RPMI8226 (cell line): ENCODE measurements at places on chromosomes 1 and 21.

DNA sequence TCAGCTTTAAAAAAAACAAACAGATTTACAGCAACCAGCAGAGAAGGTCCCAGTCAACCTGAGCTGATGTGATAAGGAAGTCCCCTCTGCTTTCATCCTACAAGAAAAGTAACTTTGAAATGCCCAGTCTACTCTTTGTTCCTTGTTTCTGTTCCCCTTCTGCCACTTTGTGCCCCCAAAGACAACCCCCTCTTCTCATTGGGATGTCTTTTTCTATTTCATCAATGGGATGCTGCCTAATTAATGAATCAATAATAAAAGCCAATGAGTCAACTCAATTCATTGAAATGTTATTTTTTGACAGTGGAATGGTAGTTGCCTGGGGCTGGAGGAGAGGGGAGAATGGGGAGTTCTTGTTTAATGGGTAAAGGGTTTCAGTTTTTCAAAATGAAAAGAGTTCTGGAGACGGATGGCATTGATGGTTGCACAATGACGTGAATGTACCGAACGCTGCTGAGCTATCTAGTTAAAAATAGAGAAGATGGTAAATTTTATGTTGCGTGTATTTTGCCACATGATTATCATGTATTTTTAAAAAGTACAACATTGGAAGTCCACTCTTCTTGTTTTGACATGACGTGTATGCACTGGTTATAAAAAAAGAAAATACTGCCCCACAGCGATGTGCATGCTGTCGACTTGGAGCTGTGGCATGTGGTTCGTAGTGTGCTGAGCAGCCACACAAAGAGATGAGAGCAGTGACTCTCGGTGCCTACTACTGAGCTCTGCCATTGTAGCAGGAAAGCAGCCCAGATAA, 22.4 kb upstream of the PADI2 start:
- DNase-seq, result no peak

GRCh38 chr1:1895456-1896336, 4.8 kb upstream of the GNB1 start:
- no peak for DNase-seq

DNA sequence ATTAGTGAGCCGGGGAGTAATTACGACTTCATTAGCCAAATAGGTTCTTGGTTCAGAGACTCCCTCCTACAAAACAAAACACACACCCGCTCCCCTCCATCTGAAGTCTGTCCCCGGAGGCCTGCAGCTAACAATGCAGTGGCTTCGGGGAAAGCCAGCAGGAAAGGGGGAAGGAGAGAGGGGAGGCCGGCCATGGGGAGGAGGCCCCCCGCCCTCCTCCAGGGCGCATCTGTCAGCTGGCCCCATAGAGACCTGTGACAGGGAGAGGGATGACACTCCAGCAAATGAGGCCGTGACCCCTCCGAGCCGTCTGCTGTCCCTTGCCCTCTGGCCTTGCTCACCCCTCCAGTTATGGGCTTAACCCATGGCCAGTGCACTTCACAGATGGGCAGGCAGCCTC, 12.1 kb upstream of the CNTN2 start:
- no peak for DNase-seq

DNA sequence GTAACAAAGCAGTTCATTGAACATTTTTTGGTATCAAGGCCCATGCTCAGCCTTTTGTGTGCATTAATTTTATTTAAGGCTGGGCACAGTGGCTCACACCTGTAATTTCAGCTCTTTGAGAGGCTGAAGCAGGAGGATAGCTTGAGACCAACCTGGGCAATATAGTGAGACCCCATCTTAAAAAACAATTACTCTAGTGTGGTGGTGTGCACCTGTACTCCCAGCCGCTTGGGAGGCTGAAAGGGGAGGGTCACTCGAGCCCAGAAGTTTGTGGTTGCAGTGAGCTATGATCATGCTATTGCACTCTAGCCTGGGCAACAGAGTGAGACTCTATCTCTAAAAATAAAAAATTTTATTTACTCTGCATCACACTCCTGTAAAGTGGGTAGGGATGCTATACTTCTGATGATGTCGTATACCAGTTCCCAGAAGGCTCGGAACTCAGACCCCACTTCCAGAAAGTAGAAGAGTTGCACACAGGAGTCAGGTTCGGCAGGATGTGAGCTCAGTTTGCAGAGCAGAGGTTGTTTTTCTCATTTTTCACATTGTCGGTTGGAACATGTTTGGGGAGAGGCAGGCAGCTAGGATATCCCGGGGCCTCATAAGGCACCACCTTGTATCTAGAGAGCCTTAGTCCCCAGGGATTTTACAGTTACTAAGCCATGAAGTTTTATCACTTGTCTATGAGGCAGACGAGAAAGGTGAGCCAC, 144.6 kb downstream of the GALNT2 start:
- DNase-seq, result no peak

GRCh38 chr1:18734461-18735223, 104.0 kb downstream of the PAX7 start:
- DNase-seq, result no peak

DNA sequence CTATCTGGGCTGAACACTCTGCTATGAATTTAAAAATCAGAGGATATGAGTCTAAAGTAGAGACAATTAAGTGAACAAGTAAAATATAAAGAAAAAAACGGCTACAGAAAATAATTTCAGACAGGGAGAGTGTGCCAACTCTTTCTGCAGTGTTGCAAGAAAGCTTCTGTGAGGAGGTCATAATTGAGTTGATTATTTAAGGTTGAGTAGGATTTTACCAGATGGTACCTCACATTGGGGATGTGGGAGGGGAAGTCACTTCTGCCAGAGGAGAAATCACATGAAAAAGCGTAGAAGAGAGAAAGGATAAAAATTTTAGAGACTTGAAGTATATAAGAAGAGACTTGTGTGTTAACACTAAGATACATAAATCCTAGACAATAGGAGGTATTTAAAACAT, 238.0 kb upstream of the NCAM2 start:
- no peak for DNase-seq

GRCh38 chr1:55539652-55540512, 324.7 kb upstream of the USP24 start:
- no peak for DNase-seq

GRCh38 chr21:31078216-31078615, 39.9 kb upstream of the KRTAP19-8 start:
- no peak for DNase-seq

- no peak for DNase-seq
Observed at GRCh38 chr21:39385299-39386145, 36.6 kb upstream of the HMGN1 start.

DNA sequence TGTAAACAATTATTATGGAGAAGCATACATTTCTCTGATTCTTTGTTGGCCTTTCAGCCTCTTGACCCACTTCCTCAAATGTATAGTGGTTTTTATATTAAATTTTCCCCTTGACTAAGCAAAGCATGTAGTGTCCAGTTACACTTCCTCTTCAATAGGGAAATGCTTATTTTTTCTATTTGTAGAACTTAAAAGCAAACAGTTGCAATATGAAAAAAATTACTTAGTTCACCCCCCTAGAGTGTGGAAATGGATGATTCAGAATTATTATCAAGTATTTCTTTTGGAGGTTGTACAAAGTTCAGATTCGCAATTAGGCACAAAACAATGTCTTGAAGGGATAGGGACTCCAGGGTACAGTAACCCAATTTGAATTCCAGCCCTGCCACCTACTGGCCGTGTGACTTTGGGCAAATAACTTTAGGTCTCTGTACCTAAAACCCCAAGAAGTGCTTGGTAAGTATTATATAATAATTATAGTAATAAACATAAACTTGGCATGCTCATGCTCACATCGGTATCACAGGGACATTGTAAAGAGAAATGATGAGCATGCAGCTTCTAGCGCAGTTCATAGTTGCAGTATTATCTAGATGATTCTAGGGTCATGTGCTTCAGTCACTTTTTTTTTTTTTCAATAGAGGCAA, 28.6 kb upstream of the IFNGR2 start:
- peak; percentile 82 for DNase-seq

DNA sequence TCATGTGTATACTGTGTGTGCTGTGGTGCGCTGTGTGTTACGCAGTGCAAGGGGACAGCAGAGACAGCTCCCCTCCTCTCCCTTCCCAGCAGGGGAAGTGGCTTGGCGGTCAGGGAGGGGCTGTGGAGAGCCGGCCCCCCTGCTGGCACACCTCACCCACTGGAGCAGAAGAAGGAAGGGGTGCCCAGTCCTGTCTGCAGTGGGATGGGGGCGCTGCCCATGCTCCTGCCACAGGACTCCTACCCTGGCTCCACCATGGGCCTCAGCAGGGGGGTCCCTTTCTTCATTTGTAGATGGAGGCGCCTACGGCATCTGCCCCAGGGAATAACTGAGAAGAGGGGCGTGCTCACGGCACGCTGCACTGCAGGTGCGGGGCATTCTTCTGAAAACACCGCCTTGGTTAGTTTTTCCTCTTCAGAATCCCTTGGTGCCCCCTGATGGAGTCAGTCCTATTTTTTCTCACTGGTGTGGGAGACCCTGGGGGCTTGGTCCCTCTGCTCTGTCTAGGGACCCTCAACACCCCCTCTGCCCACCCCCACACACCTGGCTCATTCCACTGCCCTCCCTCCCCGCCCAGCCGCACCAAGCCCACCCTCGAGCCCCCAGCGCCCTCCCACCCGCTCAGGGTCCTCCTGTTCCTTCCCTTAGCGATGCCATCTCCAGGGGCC, 13.8 kb upstream of the LDLRAP1 start:
- DNase-seq, result no peak

GRCh38 chr1:214029796-214030195, 42.0 kb downstream of the PROX1 start:
- DNase-seq, result no peak

DNA sequence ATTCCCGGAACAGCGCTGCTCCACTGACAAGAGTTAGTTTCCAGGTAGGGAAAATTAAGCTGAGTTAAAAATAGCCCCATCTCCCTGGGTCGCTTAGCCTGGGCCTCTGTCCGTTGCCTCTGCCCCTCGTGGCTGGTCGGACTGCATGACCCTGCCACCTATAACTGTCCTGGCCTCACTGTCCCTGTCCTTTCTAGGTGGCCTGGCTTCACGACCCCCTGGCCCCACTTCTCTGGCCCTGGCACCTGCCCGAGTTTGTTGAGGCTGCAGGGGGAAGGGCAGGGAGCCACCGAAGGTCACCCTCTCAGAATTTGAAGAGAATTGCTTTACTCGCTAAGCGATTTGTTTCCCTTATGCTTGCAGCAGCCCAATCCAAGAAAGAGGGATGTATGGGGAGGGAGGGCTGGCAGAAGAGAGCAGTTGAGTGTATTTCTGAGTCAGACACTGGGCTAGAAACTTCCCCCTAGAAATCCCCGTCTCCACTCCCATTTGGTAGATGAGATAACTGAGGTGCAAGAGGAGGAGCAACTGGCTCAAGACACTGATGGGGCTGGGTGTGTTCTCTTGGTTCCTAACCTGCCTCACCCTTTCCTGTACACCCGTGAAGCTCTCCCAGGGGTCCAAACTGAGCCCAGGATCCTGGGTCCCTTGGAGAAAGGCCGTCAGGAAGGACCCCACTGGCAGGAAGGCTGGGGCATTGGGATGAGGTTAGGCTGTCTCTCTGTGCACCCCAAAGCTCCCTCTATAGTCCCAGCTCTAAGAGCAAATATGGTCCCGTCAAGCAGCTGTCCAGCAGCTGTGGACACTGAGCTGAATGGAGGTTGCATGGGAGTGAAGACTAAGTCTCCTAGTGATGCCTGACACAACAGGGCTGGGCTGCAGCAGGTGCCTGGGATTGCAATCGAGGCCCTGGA, 2.9 kb upstream of the EDN2 start:
- DNase-seq, result no peak

GRCh38 chr1:113858418-113858817, 13.1 kb downstream of the PTPN22 start:
- DNase-seq, result peak; percentile 9

- DNase-seq, result peak; percentile 61
Observed at GRCh38 chr1:17572264-17572985, 32.9 kb downstream of the ARHGEF10L start.

GRCh38 chr21:41834926-41835663, 44.0 kb downstream of the PRDM15 start:
- DNase-seq, result no peak

DNA sequence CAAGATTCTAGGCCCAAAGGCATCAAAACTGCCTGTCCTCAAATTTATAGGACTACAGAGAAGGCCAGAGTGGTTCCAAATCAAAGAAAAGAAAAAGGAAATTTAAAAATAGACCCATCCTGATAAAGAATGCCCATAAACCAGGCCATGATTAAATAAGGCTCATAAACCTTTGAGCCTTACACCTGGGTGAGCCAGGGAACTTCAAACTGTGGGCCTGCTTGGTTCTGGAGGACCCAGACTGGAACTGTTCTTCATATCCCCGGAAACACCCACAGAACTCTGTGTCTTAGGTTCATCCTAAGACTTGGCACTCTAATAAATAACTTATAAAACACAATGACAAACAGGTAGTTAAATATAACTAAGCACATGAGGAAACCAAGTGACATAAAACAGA, 28.8 kb downstream of the MCOLN2 start:
- DNase-seq, result no peak

- DNase-seq, result peak; percentile 58
Observed at GRCh38 chr1:35577071-35577998, 4.2 kb downstream of the TFAP2E start.

DNA sequence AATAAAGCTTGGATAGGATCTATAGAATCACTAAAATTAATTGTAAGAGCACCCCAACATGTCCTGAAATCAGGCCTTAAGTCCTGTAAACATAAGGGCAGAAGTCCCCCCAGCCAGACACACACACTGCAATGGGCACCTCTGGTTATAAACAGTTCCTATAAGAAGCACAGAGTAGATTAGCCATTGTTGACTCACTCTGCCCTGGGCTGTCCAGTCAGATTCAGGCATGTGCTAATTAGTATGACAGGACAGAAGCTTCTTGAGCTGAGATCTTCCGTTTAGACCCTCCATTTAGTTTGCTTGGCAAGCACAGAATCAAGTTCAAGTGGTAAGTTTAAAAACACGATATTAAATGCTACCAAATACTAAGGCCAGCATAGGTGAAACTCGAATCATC, 11.8 kb upstream of the DENND1B start:
- no peak for DNase-seq

GRCh38 chr1:231192620-231193163, 30.8 kb downstream of the TRIM67 start:
- DNase-seq, result peak; percentile 61

GRCh38 chr1:8905582-8906191, 27.2 kb upstream of the ENO1 start:
- no peak for DNase-seq

DNA sequence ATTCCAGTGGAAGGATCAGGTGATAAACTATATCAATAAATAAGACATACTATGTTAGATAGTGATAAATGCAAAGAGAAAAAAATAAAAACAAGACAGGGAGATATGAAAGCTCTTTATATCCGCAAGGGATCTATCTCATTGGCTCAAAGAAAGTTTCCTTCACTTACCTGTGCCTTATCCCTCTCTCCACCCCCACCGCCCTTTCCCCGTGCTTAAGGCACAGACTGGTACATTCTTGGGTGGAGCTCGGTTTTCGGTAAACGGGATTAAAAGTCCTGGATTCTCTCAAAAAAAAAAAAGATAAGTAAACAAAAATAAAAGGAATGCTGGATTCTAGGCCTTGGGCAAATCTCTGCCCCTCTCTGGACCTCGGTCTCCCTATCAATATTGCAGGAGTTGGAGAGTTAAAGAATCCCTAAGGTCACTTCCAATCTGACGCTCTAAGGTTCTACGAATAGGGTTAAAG, 593 bp upstream of the DNAJC16 start:
- DNase-seq, result peak; percentile 26
